ENCODE measurements at places on chromosomes 1 and 21. TPM values are rescaled to one million over a fixed set of nuclear protein-coding genes. Genes with fewer than 3 reads are reported as not detected.

Gene SPRR2G
- total RNA-seq = not detected

Gene NKAIN1
- not detected for total RNA-seq

Gene RPE65
- total RNA-seq = not detected

Gene ASCL5
- not detected for total RNA-seq

Gene CADM3
- total RNA-seq = 7.0 TPM

Gene GJA9
- not detected for total RNA-seq

Gene EPHA2
- 42.7 TPM for total RNA-seq

DNA sequence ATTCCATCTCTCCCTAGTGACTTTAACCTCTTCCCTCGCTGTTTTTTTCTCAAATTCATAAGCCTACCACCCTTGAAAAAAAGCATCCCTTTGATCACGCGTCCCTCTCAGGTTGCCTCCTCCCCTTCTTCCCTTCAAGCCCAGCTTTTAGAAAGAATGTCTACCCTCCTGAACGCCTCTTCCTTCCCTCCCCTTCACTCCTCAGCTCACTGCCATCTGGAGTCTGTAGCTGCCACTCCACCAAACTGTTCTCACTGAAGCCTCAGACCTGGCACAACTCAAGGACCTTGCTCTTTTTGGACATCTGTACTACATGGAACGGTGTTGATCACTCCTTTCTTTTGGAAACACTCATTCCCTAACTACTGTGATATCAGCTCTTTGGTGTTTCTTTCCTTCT lies 80.6 kb downstream of the SLC25A24 start:
- no peaks in the 10 kb centered on the region for H3K4me1 ChIP-seq
- no peaks in the 10 kb centered on the region for H3K36me3 ChIP-seq
- DNase-seq = no peak
- no peak overlapping the region for H3K4me3 ChIP-seq

DNA sequence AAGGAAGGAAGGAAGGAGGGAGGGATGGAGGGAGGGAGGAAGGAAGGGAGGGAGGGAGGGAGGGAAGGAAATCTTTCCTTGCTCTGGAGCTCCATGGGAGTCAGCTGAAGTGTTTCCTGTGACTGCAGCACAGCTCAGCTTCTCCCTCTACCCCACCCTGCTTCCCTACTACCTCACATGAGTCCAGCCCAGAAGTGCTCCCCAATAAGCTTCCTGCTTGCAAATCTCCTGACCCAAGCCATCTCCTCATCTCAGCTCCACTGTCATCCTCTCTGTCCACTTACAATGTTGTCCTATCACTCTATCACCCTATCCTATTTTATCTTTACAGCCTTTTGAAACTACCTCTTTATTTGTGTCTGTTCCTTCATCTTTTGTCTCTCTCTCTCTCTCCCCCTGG lies 52.9 kb upstream of the SSBP3 start:
- no peak overlapping the region for H3K27ac ChIP-seq
- no peak overlapping the region for H3K4me3 ChIP-seq
- no peaks in the 10 kb centered on the region for H3K27me3 ChIP-seq
- H3K36me3 ChIP-seq = no peaks in the 10 kb centered on the region

DNA sequence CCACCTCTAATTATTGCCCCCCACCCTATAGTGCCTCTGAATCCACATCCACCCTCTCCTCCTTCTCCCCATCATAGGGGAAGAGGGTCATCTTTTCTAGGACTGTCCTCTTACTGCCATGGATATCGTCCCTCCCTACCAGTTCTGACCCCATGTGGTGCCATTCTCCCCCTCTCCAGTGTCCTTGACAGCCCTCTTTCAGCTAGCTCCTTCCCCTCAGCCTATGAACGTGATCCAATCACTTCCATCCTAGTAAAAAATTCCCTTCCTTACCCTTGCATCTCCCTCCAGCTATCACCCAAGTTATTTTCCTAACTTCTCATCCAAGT lies 172.7 kb downstream of the RRAGC start:
- no peaks in the 10 kb centered on the region for H3K4me1 ChIP-seq
- H3K27me3 ChIP-seq = no peaks in the 10 kb centered on the region
- H3K4me3 ChIP-seq = no peak overlapping the region
- no peak overlapping the region for H3K27ac ChIP-seq
- DNase-seq = no peak
- no peaks in the 10 kb centered on the region for H3K36me3 ChIP-seq

DNA sequence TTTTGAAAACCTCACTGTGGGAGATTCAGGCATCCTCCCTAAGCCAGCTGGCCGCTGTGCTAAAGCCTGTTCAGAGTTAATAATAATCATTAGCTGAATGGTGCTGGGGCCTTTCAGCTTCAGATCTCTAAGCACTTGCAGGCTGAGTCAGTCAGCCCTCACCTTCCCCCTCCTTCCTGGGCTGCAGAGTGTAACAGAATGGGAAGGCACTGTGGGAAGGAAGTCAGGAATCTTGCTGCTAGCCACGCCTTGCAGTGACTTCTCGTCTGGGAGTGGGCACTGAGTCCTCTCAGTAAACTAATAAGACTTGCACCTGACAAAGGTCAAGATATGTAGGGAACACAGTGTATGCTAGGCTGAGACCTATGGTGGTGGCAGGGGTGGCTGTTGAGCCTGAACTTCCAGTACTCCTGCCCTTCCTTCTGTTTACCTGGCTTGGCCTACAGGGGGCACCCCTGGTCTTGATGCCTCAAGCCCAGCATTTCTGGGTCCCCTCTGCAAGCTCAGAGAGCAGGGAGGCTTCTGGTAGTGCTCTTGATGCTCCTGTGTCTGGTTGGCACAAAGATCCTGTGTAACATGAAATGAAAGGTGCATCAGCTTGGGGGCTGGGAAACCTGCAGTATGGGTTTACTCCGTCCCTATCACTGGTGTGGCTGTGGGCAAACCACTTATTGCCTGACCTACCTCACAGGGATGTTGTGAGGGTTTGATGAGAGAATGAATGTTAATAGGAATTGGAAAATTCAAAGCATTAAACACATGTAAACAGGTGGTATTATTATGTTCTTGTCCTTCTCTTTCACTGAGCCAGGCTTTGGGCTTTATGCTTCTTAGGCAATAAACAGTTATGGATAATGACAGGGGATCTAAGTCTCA lies 6.0 kb downstream of the CYB561D1 start:
- DNase-seq = peak; percentile 72
- no peak overlapping the region for H3K4me3 ChIP-seq
- peak overlapping the region; percentile 53 for H3K27ac ChIP-seq
- H3K36me3 ChIP-seq = peaks cover 25% of the 10 kb centered on the region

DNA sequence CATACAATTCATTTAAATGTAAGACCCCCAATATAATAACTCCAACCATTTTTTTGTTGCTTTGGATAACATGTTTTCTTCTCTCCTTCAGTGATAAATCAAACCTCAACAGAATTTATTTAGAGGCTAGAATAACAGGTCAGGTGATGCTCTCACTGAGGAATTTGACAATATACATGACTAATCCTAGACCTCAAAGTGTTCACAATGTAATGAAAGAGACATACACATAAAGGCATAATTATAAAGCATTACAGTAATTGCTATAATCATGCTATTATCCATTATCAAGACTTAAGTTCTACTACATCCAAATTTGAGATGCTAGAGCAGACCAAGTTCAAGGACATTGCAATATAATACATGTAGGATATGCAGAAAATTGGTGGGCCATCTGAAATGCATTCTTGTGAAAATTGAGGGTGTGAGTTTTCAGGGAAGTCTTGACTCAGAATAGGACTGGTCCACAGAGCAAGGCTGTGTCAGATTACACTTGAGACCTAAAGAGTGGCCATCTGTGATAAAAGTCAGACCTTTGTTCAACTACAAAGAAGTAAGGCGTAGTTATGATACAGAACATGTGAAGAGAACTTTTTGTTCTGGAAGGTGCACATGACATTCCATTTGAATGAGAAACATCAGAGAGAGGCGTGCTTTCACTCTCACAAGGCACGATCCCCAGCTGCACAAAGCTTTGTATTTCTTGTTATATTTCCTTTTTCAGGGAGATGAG lies 45.5 kb downstream of the UTP25 start:
- no peaks in the 10 kb centered on the region for H3K4me1 ChIP-seq
- no peaks in the 10 kb centered on the region for H3K36me3 ChIP-seq
- no peak overlapping the region for H3K4me3 ChIP-seq
- no peak overlapping the region for H3K27ac ChIP-seq

GRCh38 chr1:18211764-18212163 lies 104.2 kb downstream of the IGSF21 start:
- H3K27ac ChIP-seq = no peak overlapping the region
- H3K27me3 ChIP-seq = no peaks in the 10 kb centered on the region
- no peaks in the 10 kb centered on the region for H3K36me3 ChIP-seq
- no peaks in the 10 kb centered on the region for H3K4me1 ChIP-seq
- no peak for DNase-seq
- no peak overlapping the region for H3K4me3 ChIP-seq

GRCh38 chr1:49448200-49448599 lies 575.6 kb downstream of the AGBL4 start:
- no peak for DNase-seq
- no peaks in the 10 kb centered on the region for H3K4me1 ChIP-seq
- H3K4me3 ChIP-seq = no peak overlapping the region

- H3K4me3 ChIP-seq = no peak overlapping the region
- H3K27me3 ChIP-seq = no peaks in the 10 kb centered on the region
- DNase-seq = no peak
- H3K27ac ChIP-seq = no peak overlapping the region
These were observed 6.7 kb downstream of the FBXO6 start for GRCh38 chr1:11670747-11671146.

- no peak for DNase-seq
- H3K4me1 ChIP-seq = peaks cover 3% of the 10 kb centered on the region
- no peaks in the 10 kb centered on the region for H3K27me3 ChIP-seq
- no peaks in the 10 kb centered on the region for H3K36me3 ChIP-seq
- peak overlapping the region; percentile 91 for H3K27ac ChIP-seq
These were observed 57.1 kb upstream of the RPL11 start for GRCh38 chr1:23634518-23634839.

- H3K4me1 ChIP-seq = no peaks in the 10 kb centered on the region
- no peak for DNase-seq
- no peaks in the 10 kb centered on the region for H3K36me3 ChIP-seq
- no peaks in the 10 kb centered on the region for H3K27me3 ChIP-seq
- no peak overlapping the region for H3K27ac ChIP-seq
- no peak overlapping the region for H3K4me3 ChIP-seq
These were observed 24.3 kb upstream of the ELAVL4 start for GRCh38 chr1:50084389-50084788.

DNA sequence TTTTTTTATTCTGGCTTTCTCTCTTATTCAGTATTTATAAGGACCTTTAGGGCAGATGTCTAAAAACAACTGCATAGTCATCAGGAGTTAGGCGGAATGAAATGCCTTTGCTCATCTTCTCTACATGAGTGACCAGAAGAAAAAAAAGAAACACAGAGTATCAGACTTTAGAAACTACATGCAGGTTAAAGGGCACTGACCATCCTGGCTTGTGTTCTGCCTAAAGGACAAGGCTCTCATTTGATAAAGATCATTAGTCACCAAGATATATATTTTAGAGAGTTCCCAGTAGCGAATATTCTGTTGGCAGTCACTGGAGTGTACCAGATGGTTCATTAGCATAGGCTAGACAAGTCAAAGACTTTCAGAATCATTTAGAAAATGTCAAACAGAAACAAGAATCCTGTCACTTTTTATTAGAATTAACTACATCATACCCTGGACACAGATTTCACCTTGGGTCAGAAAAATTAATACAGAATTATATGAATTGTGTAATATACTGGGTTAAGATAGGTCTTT lies 145.6 kb downstream of the NR5A2 start:
- no peaks in the 10 kb centered on the region for H3K27me3 ChIP-seq
- H3K27ac ChIP-seq = no peak overlapping the region
- H3K4me3 ChIP-seq = no peak overlapping the region
- no peaks in the 10 kb centered on the region for H3K4me1 ChIP-seq

DNA sequence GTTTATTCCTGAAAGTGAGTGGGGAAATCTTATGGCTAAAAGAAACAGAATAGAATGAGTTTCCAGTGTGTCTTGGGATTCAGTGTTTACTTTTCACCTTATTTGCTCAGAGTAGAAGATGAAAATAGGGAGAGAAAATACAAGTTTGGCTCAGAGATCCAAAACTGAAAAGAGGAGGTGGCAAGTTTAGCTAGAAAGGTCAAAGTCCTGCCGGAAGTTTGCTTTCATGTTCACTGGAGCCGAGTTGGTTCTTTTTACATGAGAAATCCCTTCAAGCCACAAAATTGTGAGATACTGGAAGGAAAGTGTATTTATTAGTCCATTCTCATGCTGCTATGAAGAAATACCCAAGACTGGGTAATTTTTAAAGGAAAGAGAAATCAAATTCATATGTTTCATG lies 604.6 kb downstream of the MRPL39 start:
- H3K4me3 ChIP-seq = no peak overlapping the region
- no peaks in the 10 kb centered on the region for H3K36me3 ChIP-seq
- no peak for DNase-seq
- H3K4me1 ChIP-seq = no peaks in the 10 kb centered on the region

GRCh38 chr1:180424848-180425457 lies 77.4 kb downstream of the ACBD6 start:
- no peak overlapping the region for H3K27ac ChIP-seq
- no peak for DNase-seq
- H3K27me3 ChIP-seq = no peaks in the 10 kb centered on the region
- no peak overlapping the region for H3K4me3 ChIP-seq
- H3K4me1 ChIP-seq = no peaks in the 10 kb centered on the region

DNA sequence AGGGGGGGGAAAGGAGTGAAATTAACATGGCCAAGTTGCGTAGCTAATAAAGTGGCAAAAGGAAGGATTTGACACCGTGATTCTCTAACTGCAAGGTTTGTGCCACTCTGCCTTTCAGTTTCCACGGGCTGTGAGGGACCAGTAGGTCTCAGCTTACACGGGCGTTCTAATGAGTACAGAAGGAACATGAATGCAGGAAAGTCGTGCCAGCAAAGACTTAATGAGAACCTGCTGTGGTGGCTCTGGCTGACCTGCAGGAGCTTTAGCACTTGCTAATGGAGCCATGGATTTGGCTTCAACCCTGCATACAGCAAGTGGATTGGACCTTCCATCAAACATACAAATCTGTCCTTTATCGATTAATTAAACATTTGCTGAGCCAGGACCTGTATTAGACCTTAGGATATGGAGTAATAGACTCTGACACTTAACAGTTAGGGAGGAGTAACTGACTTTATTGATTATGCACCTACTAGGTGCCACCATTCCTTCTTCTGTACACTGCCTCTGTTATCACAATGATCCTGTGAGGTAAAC lies 15.1 kb upstream of the PITHD1 start:
- no peaks in the 10 kb centered on the region for H3K27me3 ChIP-seq
- H3K4me1 ChIP-seq = no peaks in the 10 kb centered on the region
- no peak overlapping the region for H3K4me3 ChIP-seq
- no peak overlapping the region for H3K27ac ChIP-seq
- peak; percentile 45 for DNase-seq

- no peak overlapping the region for H3K27ac ChIP-seq
- no peak for DNase-seq
- no peaks in the 10 kb centered on the region for H3K4me1 ChIP-seq
- H3K4me3 ChIP-seq = no peak overlapping the region
These were observed 83.8 kb downstream of the ZC3H11B start for GRCh38 chr1:219529116-219529515.

GRCh38 chr1:233268389-233269022 lies 27.0 kb downstream of the PCNX2 start:
- no peak overlapping the region for H3K27ac ChIP-seq
- no peaks in the 10 kb centered on the region for H3K27me3 ChIP-seq
- no peaks in the 10 kb centered on the region for H3K36me3 ChIP-seq
- no peak overlapping the region for H3K4me3 ChIP-seq
- DNase-seq = no peak
